Stimulated activated CD8-positive, alpha-beta memory T cell treated with anti-CD3 and anti-CD28 coated beads, Interleukin-12 subunit alpha, Interleukin-12 subunit beta, amount 100 ng/mL, for 4 hours (primary cell): ENCODE measurements at places on chromosomes 2 and 18.
A peak's percentile ranks its signal among the peaks of the same experiment; 100 is the strongest.

- no peak for DNase-seq
Observed at GRCh38 chr2:18475884-18476283, 84.6 kb downstream of the RDH14 start.

DNA sequence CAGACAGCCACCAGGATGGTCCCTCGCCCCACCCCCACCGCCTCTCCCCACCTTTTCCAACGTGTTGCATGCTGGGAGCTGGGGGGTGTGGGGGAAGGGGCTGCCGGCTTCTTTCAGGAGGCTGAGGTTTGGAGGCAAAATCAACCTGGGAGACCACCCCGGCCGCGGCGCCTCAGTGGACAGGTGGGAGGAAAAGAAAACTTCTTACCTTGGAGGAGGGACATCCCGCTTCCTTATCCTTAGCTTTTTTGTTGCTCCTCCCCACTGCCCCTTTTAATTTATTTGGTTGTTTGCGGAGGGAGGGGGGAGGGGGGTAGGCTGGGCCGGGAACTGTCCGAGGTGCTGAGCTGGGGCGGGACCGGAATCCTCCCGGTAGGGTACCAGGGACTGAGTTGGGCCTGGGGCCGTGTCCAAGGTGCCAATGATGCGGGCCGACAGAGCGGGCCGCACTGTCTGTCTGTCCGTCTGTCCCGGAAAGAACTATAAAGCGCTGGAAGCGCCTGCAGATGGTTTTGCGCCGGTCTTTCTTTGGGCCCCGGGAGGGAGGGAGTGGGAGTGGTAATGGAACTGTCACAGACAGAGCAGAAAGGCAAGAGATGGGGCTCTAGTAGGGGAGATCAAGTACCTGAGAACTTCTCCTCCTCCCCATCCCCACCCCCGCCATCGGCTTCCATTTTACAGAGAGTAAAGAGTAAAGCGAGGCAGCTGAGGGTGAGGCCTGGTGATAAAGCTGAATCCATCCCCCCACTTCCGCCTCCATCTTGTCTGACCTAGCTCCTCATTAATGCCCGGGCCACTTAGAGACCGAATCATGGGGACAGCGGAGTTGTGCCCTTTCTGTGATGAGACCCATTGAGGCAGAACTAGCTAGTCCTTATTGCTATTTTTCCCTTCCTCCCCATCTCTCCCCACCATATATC lies 2.4 kb downstream of the CDK5R2 start:
- no peak for DNase-seq

DNA sequence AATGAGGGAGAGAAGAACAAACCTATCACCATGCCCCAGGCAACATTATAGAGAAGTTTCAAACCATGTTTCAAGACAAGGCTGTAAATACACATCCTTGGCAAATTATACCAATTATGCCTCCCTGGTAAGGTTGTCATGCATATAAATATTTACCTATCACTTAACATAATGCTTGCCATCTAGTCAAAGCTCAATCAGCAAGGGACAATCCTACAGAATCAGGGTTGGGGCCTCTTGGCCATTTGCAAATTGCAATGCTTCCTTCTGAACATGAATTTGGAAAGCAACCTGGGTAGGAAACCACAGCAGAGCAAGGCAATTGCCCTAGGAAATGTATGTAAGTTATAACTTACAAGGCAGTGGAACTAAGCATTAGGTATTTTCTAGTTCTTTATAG lies 907.2 kb upstream of the CDH2 start:
- DNase-seq, result no peak

DNA sequence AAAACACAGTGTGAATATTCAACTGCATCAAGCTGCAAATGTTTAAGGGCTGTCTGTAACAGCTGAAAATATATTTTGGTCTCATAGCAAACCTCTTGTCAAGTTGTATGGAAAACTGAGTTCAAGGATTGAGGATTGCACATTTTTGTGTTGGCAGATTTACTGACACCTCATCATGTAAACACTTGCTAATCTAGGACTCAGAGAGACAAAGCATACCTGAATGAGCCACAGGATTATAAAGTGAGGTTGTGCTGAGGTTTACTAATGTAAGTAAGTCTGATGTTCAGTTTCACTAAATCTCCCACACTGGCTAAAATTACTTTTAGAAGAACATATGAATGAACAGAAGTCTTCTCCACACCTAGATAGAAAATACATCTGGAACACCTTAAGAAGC lies 1993.1 kb upstream of the CELF4 start:
- no peak for DNase-seq

DNA sequence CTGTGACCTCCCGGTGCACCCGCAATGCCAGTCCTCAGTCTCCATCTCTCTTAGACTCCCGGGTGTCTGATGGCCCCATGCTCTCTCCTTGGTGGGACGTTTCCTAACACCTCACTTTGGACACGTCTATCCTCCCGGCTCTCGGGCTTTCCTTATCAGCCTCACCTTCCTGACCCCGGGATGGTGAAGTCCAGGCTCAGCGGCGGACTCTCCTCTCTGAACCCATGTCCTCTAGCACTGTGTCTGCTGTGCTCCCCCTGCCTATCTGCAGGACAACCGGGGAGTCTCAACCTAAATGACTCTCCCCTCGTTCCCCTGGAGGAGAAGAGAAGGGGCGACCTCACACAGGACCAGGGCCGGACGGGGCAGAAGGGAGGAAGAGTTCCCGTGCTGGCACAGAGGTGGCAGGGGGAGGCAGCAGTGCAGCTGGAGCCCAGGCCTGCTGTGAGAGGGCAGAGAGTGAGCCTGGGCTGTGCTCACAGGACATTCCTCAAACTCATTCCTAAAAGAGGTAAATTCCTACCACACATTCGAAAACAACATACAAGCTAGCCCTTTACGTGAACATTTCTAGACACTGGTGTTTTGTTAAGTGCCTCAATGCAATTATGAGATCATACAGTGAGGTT lies 41.9 kb downstream of the MBP start:
- no peak for DNase-seq

GRCh38 chr2:133952896-133953295 lies 301.0 kb upstream of the MGAT5 start:
- no peak for DNase-seq

DNA sequence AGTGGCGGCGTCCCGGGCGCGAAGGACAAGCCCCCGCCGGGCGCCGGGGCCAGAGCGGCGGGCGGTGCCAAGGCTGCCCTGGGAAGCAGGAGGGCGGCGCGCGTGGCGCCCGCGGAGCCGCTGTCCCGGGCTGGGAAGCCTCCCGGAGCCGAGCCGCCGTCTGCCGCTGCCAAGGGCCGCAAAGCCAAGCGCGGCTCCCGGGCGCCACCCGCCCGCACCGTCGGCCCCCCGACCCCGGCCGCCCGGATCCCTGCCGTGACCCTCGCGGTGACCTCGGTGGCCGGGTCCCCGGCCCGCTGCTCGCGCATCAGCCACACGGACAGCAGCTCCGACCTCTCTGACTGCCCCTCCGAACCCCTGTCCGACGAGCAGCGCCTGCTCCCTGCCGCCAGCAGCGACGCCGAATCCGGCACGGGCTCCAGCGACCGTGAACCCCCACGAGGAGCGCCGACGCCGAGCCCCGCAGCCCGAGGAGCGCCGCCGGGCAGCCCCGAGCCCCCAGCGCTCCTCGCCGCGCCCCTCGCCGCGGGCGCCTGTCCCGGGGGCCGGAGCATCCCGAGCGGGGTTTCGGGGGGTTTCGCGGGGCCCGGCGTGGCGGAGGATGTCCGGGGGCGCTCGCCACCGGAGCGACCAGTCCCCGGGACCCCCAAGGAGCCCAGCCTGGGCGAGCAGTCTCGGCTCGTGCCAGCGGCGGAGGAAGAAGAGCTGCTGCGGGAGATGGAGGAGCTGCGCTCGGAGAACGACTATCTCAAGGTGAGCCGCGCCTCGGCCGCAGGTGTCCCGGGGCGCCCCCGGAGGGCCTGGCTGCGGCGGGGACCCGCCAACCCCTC lies 820 bp downstream of the MTCL1 start:
- DNase-seq, result no peak

DNA sequence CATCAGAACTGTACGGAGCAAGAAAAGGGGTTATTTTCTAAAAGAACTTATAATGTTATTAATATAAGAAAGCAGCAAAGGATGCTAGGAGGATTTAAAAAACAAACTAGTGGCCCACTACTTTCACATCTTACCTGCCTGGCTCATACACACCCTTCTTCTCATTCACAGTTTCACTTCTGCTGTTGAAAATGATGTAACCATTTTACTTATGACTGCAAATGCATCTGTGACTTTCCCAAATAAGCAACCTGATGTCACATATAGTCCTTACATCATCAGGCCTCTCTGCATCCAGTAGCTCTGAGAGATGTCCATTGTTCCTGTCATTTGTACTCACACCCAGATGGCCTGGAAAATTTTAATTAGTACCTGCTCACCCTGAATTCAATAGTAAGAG lies 101.8 kb upstream of the MYO3B start:
- DNase-seq, result no peak

DNA sequence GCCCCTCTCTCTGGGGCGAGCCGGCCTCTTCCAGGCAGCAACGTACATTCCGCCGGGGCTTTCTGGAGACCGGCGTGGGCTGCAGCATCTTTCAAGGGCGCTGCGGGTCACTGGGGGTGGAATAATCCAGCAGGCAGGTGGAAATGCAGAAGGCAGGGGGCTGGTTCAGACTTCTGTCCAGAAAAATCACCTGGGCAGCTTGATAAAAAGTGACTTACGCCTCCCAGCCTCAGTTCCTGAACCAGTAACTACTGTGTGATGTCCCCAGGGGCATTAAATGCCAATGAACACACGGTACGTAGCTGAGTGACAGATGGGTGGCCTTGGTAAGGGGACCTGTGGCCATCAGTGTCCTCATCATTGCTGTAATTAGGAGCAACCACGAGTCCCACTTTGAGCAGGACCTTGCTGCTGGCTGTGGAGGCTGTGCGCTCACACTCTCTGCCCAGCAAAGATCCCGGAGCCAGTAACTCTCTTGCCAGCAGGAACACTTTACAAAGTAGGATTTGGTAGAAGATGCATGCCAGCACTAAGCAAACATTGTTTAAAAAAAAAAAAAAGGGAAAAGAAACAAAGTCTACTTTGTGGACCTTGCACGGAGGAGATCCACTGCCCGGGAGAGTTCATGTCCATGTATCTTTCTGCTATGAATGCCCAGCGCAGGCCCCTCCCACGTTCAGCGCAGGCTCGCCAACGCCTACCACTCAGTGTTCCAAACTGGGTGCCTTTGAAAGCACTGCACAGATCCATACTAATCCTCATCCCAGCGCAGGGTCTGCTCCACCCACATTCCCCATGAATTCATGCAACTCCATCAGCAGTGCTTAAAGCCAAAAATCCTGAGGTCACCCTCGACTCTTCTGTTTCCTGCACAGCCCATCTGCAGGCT lies 177.3 kb downstream of the HDAC4 start:
- no peak for DNase-seq

GRCh38 chr2:134869946-134870736 lies 31.7 kb downstream of the ACMSD start:
- no peak for DNase-seq

GRCh38 chr2:128227862-128228261 lies 90.8 kb downstream of the HS6ST1 start:
- DNase-seq, result no peak

- no peak for DNase-seq
Observed at GRCh38 chr18:78293540-78293939, 686.1 kb upstream of the SALL3 start.

DNA sequence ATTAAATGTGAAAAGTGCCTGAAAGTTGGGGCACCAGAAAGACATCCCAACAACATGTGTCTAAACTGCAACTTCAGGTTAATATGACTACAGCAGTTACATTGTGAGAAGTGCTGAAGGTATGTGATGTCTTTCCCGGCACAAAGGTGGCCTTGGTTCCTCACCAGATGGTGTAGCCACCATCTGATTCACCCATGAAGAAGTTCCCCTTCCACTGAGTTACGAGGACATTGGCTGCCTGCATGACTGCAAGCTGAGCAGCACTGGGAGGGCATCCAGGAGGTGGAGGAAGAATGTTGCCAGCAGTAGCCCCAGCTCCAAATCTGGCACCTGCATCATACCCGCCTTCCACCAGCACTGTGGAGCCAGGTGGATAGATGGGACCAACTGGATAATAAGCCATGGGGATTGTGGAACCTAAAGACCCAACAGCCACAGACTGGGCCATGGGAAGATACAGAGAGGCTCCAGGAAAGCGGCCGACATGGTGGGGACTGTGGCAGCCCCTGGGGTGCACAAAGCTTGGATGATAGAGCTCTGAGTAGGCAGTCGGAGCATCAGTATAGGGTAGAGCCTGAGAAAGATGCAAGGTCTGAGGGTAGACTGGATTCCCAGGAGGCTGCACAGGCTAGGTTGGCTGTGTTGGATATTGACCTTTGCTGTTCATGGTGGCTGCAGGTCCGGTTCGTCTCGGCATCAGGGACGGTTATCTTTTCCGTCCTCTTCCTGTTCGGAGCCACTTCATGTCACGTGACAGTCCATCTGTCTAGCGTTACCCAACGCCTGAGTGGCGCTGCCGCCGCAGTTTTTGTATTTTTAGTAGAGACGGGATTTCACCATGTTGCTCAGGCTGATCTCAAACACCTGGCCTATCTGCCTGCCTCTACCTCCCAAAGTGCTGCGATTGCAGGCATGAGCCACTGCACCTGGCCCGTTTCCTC lies 36.9 kb downstream of the SUMO1 start:
- DNase-seq, result no peak

DNA sequence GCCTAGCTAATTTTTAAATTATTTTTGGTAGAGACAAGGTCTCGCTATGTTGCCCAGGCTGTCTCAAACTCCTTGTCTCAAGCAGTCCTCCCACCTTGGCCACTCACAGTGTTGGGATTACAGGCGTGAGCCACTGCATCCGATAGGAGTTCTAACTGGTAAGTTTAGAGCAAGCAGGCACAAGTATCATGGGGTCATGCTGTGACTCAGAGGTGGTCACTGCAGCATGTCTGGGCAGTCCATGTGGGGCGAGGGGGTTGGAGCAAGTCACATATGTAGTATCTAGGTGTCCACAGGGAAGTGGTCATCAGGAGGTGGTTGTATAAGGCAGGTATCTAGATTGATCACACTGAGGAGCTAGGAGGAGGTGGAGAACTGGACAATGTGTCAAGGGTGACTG lies 22.7 kb upstream of the STARD7 start:
- no peak for DNase-seq

DNA sequence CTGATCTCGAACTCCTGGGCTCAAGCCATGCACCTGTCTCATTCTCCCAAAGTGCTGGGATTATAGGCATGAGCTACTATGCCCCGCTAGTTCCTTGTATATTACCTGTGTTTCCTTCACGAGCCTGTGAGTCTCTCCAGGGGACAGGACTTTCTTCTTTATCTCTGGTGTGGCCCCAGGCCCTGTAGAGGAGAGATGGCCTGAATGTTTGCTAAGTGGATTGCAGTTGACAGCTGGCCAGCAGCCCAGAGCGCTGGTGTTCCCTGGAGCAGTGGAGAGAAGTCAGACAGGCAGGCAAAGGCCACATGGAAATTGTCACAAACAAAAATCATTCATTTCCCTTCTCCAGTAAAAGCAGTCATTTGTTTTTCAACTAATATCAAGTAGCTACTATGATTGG lies 17.9 kb downstream of the LPIN1 start:
- no peak for DNase-seq

- peak; percentile 86 for DNase-seq
Observed at GRCh38 chr2:19989667-19990415, at the start of gene WDR35. WDR35 (minus strand) TSS chr2:19990105; CDS start chr2:19990015, 90 bp downstream.

GRCh38 chr2:153101187-153101586 lies 377.4 kb downstream of the RPRM start:
- no peak for DNase-seq

GRCh38 chr2:11820650-11821049 lies 74.2 kb downstream of the LPIN1 start:
- DNase-seq, result no peak

- no peak for DNase-seq
Observed at GRCh38 chr2:238255151-238255551, 15.3 kb upstream of the HES6 start.

- no peak for DNase-seq
Observed at GRCh38 chr18:12302391-12303147, 5.5 kb upstream of the TUBB6 start.

GRCh38 chr2:46697830-46698323 lies 217.7 kb downstream of the MCFD2 start:
- no peak for DNase-seq
